Erythroblast (primary cell): ENCODE measurements at places on chromosomes 7 and 10.
A peak's percentile ranks its signal among the peaks of the same experiment; 100 is the strongest.

DNA sequence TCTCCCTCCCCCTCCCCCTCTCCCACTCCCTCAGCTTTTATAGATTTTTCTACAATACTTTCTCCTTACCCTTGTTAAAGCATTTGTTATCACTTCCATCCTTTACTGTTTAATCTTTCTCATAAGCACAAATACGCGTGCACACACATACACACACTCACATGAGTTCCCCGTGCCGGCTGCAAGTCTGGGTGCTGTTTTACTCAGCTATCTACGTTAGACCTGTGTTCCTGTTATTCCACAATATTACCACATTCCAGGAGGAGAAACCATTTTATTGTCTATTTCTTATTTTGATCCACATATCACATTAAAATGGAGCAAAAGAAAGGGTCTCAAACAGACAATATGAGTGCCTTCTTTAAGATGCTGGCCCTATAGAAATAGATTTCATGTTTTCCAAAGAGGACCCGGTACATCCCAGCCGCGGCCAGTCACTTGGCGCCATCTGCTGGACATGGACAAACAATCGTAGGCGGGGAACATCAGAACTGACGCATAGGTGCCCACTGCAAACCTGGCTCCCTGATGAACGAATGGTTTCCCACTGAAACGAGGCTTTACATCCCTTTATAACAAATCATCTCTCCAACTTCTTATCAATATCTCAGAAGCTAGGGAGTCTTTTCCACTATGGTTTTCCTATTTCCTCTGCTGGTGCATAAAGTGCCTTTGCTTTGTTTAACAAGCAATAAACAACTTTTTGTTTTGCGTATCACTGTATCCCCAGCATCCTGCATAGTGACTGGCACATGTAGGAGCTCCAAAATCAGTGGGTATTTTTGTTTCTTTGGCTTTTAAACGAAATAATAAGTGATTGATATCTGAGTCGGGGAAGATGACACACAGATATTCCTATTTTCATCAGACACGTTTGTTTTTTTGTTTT lies 25.2 kb upstream of the OPTN start:
- peak; percentile 82 for DNase-seq

- DNase-seq: peak; percentile 10
Measured at GRCh38 chr10:117366741-117367140, 8.5 kb downstream of the PDZD8 start.

DNA sequence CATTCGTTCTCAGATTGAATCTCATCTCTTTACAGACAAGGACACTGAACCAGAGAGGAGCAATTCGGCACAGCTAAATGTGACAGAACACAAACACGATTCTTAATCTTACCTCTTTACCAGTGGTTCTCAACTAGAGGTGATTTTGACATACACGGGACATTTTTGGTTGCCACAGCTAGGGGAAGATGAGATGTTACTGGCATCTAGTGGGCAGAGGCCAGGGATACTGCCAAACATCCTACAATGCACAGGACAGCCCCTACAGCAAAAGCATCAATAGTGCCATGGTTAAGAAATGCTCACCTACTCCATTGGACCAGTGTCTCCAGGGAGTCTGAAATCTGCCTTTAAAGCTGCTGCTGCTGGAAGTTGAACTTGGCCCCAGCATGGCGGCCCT lies 27.3 kb downstream of the PDE1C start:
- no peak for DNase-seq

DNA sequence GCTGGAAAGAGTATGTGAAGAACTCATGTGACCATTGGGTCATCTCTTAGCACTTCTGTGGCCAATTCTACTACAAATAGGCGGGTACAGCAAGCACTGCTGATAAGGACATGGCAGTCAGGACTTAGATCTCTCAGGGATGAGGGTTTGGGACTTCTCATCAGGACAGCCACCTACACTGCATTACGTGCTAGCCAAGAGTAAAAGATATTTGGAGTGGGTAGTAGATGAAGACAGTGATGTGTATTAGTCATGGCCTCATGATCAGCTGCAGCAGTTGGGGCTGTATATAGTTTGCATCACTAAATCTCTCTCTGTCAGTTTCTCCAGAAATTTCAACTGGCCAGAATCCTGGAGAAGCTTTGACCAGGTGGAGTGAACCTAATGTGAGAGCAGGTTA lies 9.2 kb downstream of the TAS2R60 start:
- no peak for DNase-seq

DNA sequence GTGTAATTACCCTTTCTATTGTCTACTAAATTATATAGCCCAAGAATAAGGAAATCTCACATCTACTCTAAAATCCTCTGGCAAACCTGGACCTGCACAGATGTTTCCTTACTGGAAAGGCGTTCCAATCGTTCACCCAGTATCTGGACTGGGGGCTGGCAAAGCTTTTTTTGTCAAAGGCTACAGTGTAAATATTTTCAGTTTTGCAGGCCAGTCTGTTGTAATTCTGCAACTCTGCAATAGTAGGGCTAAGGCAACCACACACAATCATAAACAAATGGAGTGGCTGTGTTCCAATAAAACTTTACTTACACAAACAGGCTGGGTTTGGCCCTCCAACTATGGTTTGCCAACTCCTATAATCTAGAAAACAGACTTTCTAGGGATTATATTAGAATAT lies 56.2 kb downstream of the GLI3 start:
- DNase-seq: no peak

GRCh38 chr10:75623310-75624093 lies 192.1 kb downstream of the LRMDA start:
- DNase-seq: no peak

DNA sequence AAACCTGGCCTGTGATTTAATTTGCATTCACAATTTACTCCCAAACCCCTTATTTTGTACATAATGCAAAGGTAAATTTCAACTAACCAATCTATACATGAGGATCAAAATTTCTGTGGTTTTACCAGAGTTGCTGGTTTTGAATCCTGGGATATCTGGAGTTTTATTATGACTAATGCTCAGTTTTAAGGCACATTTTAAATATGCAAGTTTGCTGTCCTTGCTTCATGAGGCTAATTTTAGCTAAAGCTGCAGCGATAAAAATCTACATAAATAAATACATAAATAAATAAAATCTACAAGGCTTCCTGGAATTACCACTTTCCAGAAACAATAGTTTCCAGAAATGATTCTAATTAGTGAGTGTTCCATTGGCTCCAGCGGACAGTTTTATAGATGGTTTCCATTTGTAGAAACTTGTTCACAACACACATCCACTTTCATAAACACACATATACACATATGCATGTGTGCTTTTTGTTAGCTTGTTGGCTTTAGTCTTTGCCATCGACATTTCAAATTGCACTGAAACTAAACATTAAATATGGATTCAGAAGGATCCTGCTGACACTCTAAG lies 339.5 kb upstream of the NRP1 start:
- no peak for DNase-seq

DNA sequence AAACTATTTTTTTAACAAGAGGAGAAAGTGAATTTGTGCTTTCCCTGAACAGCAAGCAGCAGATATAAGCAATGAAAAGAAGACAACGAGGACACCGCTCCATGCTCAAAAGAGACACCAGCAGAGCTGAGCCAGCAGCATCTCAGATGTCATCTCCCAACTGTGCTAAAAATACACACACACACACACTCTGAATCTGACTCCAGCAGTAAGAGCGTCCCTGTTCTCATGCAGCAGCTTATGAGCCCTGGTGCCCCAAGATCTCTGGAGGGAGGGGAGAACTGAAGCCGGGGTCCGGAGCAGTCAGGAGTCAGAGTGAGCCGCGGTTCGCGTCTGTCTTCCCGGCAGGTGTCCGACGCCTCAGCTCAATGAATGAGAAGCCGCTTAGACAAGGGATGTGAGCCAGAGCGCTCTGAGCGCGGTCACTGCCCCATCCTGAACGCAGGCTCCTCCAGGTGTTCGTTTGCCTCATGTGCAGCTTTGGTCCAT lies 49.2 kb downstream of the SVIL start:
- DNase-seq: no peak

DNA sequence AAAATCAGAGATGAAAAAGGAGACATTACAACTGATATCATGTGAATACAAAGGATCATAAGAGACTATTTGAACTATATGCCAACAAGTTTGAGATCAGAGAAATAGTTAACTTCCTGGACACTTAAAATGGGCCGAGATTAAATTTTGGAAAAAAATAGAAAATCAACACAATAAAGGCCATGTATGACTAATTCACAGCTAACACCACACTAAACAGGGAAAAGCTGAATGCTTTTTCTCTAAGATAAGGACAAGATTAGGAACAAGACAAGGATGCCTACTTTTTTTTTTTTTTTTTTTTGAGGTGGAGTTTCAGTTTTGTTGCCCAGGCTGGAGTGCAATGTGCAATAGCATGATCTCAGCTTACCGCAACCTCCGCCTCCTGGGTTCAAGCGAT lies 151.4 kb upstream of the MAGI2 start:
- DNase-seq: no peak

DNA sequence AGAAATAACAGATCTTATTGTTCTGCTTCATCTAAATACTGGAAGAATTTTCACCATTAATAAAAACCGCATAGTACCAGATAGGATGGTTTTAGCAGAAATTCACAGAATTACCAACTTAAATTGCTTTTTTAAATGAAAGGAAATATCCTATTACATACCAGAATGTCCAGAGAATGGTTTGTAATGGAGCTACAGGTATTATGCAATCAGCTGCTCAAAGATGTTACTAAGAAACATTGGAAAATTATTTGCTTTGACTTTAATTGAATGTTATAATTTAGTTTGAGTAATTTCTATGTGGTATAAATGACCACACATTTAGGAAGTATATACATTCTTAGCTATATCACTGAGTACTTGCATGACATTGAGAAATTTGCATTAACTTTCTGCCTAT lies 338.3 kb downstream of the ETV1 start:
- no peak for DNase-seq

GRCh38 chr10:59708816-59709394 lies 745 bp downstream of the SLC16A9 start:
- peak; percentile 36 for DNase-seq

GRCh38 chr10:113590581-113590980 lies 37.7 kb downstream of the HABP2 start:
- DNase-seq: no peak

DNA sequence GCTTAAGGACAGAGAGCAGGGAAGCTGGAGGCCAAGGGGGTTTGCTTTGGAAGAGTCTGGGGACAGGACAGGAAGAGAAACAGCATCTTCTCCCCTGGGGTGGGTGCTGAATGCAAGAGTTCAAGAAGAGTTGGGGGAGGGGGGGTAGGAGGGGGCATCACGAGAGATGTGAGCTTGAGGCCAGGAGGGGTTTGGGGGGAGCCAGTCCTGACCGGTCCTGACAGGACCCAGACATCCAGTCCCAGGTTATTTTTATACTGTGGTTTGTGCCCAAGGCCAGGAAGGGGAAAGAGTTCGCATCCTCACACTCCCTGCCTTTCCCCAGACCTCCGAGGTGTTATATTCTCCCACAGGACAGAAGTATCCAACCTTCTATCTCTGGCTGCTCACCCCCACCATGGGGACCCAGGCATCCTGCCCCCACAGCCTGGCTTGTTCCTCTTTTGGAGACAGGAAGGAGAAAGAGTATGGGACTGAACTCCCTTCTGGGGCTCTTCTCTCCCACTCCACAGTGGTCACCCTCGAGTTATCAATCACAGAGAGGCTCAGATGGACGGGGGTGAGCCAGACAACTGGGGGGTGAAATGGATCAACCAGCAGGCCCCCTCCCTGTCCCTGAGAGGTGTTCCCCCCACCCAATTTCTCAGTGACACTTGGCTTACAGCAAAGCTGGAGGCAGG lies 2.8 kb downstream of the TSC22D4 start:
- DNase-seq: no peak

- DNase-seq: no peak
Measured at GRCh38 chr7:159147687-159148086, 3.0 kb upstream of the VIPR2 start.

GRCh38 chr7:37357637-37357996 lies 91.0 kb downstream of the ELMO1 start:
- DNase-seq: peak; percentile 63

- no peak for DNase-seq
Measured at GRCh38 chr10:49647985-49648795, 31.3 kb upstream of the C10orf53 start.

GRCh38 chr10:31358688-31359330 lies 39.8 kb downstream of the ZEB1 start:
- no peak for DNase-seq

DNA sequence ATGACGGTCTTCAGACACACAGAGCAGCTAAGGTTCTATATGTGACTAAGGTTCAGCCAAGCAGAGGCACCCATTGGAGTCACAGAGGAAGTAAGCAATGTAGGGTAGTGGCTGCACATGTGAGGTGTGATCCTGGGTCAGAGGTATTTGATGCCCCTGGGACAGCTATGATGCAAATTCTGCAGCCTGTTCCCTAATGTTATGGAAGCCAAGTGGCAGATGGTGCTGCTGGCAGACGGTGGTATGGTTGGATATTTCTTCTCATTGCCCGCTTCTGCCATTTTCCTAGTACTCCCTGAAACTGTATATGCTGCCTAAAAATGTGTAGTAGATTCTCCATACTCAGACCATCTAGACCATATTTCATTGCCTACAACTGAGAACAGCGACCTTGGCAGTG lies 7.2 kb downstream of the TAS2R16 start:
- DNase-seq: no peak

DNA sequence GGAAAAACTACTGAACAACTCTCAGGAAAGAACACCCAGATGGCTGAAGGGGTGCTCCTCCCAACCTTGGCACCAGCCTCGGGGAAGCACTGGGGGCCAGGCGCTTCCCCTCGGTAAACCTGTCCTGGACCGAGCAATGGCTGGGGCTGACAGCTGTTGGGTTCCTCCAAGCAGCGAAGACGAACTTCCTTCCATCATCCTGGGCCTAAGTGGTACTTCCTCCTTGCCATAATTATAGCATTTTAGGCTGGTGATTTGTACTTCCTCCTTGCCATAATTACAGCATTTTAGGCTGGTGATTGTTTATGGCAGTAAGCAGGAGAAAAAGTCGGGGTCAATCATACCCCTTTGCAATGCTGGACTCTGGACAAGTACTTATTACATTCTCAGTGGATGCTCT lies 69.3 kb downstream of the MYOF start:
- no peak for DNase-seq

DNA sequence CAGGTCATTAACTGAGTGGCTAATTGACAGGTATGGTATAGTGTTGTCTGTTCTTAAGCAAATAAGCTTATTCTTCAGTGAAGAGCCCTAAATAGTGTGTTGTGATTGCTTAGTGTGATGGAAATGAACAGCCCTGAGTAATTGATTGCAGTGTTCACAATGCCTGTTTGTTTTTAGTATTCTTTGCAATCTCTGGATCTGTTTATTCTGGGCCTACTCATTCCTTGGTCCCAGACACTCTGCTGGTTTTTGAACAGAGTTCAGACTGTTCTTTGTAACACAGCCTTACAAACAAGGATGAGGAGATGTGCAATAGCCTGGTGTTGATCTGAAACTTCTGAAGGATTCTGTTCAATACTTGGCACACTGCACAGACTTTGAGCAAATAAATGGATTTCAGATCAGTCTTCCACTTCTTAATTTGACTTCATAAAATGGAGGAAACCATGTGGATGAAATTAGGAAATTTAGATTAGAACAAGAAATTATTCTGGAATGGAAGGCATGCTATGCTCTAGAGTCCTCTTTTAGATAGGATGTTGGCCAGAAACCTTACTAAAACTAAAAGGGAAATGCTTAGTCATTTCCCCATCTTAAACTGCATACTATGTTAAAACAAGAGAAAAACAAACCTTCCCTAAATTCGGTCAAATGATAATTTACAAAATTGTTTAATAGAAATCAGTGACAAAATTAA lies 444.2 kb upstream of the SEMA3D start:
- no peak for DNase-seq

- no peak for DNase-seq
Measured at GRCh38 chr10:77187376-77187999, 450.1 kb downstream of the KCNMA1 start.
